ENCODE measurements at places on chromosomes 3 and 15.
A peak's percentile ranks its signal among the peaks of the same experiment; 100 is the strongest.

DNA sequence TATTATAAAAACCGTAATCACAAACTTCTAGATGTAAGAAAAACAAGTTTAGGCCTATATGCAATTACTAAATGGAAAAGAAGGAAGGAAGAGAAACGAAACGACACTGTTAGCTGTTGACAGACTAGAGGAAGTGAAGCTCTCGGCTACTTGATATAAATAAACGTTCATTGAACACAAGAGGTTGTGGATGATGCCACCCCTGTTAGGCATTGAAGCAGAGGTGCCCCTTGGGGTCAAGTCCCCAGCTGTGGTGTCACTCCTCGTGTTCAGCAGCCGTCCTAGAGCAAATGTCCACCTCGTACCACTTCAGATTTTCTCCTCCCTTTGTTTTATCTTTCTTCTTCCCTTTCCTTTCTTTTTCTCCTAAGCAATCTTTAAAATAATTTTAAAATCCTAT lies 146.5 kb upstream of the UBE2E1 start:
- DNase-seq: no peak

- no peak for DNase-seq
These were observed 29.1 kb upstream of the MAP6D1 start for GRCh38 chr3:183854318-183855035.

DNA sequence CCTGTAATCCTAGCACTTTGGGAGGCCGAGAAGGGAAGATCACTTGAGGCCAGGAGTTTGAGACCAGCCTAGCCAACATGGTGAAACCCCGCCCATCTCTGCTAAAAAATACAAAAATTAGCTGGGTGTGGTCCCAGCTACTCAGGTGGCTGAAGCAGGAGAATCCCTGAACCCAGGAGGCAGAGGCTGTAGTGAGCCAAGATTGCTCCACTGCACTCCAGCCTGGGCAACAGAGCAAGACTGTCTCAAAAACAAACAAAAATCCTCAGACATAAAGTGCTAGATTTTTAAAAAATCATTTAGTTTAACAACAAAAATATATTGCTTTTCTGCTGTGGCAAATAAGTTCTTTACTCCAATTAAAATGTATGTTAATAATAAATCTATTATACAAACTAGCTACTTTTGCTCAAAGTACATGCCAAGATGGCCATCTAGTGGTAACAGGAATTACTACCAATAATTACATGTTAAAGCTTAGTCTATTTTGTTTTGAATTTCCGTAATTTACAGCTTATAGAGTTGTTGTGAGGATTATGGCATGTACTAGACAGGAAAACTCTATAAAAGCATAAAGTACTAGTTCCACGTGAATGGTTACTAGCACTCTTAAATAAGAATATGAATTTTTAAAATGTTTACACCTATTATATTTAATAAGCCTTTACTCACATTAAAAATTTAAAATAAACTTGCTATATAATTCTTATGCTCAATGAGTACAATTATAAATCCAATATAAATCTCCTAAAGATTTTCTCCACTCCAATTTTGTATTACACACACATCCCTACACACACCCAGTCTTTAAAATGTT lies 39.0 kb downstream of the GABPB1 start:
- DNase-seq: peak; percentile 68

- DNase-seq: peak; percentile 95
These were observed 146.6 kb upstream of the TPM1 start for GRCh38 chr15:62895905-62896316.

DNA sequence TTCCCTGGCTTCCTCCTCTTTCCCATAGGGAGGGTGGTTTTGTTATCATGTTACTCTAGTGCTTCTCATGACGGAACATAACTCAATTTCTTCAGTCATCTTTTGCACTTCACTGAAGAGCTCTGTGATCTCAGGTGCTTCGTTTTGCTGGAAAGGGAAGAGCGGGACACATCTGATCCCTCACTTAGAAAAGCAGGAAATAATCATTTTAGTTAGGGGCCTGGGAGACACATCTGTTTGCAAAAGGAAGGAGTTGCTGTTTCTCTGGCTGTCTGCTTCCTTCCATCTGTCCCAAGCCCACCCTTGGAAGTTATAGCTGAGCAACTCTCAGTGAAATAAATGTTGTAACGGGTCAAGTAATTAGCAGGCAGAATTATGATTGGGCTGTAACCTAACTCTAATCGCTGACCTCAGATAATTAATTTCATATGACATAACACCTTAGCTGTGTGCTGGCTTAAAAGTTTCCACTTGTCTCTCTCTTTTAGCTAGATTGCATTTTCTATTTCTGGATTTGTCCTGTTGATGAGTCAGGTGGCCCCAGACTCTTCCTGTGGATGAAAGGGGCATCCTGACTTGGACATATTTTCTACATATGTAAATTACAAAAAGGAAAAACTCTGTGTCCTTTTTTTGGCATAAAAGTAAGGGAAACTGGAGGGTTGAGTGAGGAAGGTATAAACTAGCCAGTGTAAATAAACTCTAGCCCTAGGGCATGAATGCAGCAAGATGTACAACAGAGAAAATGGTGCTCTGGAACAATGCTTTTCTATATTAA lies 11.0 kb upstream of the FILIP1L start:
- DNase-seq: peak; percentile 28

GRCh38 chr15:85402195-85402881 lies 21.9 kb downstream of the AKAP13 start:
- peak; percentile 92 for DNase-seq

DNA sequence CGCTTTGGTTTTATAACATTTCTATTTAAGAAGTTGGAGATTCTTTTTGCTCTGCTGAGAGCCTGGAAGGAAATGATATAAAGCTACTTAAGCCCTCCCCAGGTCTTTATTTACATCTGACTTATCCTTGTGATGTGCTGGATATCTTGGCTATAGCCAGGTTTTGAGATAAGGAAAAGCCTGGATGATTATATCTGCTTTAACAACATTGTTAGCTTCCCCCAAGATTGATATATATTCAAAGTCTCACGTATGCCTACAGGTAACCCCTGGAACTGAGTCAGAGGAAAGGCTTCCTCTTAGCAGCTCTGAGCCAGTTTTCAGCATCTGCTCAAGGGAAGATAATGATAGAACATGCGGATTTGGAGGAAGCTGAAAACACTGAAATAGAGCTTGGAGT lies 61.5 kb upstream of the CRBN start:
- no peak for DNase-seq
